ENCODE measurements at places on chromosomes 4 and X.

- DNase-seq, result no peak
Observed at GRCh38 chr4:100070868-100071267, 119.4 kb downstream of the DDIT4L start.

GRCh38 chr4:10046471-10046870 is 25.2 kb upstream of the SLC2A9 start:
- no peak for DNase-seq

DNA sequence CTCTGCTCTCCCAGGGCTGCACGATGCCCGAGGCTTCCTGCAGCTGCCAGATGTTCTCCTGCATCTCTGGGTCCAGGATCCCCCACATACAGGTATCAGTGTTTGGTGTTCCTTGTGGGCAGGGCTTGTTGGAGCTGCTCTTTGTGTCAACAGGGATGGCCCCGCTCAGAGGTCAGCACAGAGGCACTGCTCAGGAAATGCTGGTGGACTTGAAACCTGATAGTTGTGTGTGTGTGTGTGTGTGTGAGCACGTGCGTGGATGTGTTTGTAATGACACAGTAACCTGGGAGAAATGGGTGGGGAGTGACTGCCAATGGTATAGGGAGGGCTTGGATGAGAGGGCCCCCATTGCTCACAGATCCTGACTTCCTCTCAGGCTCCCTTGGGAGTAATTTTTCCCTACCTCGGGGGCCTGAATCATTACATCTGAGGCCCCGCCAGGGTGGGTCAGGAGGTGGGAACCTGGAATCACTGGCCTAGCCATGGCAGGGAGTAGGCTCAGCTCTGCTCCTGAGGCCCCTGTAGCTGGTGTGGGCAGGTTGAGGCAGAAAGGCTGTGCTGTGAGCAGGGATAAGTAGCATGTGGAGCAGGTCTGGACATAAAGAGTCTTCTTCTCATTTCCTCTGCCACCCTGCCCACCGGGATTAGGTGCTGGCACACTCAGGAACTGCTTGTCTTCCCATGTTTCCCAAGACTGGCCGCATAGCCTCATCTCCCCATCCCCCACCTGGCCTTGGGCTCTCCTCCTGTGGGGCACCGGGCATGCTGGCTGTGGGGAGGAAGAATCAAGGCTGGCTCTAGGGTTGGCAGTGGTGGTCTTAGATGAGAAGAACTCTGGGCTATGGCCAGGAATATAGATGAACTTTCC is 2.5 kb upstream of the EFNB1 start:
- no peak for DNase-seq

DNA sequence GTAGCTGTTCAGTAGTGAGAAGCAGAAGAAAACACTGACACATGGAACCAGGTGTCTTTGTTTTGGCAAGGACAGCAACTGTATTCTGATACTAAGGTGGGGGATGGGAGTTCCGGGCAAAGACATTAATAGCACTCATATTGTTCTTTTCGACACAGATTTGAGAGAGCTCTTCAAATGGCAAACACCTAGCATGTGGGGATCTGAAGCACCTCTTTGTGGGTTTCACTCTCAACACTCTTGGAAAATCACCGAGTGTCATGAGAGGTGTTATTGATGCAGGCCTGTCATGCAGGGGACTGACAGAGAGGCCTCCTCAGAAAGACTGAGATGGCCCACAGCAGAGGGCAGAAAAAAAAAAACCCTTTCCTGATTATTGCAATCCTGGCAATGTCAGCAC is 228.4 kb upstream of the VCX start:
- no peak for DNase-seq

- DNase-seq, result no peak
Observed at GRCh38 chrX:136911253-136911652, 30.7 kb upstream of the RBMX start.

- DNase-seq, result peak; percentile 7
Observed at GRCh38 chr4:175412746-175413145, 399.3 kb downstream of the GPM6A start.

GRCh38 chrX:118346258-118347094 is 570 bp downstream of the WDR44 start:
- no peak for DNase-seq

GRCh38 chrX:69116077-69116476 is 49.2 kb downstream of the PJA1 start:
- no peak for DNase-seq

GRCh38 chr4:54802336-54802735 is 144.6 kb downstream of the KIT start:
- peak; percentile 48 for DNase-seq

- DNase-seq, result no peak
Observed at GRCh38 chrX:46838486-46838870, 1.6 kb downstream of the RP2 start.

DNA sequence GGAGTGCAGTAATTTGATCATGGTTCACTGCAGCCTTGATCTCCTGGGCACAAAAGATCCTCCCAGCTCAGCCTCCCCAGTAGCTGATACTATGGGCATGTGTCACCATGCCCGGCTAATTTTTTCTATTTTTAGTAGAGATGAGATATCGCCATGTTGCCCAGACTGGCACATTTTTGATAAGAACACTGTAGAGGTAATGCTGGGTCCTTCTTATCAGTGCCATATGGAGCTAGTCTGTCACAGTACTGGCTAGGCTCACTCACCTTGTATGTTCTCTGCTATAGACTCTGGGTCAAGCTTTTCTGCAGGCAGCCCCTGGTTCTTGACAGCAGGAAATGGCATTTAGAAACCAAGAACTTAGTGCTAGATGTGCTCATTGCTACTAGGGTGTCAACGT is 53.9 kb downstream of the BCOR start:
- no peak for DNase-seq

- no peak for DNase-seq
Observed at GRCh38 chr4:104677116-104677515, 182.4 kb upstream of the CXXC4 start.

GRCh38 chr4:159227378-159227777 is 124.5 kb downstream of the RAPGEF2 start:
- no peak for DNase-seq

GRCh38 chr4:124754681-124755080 is 42.1 kb upstream of the ANKRD50 start:
- no peak for DNase-seq
